NCI-H524 (cell line): ENCODE measurements at places on chromosomes 4 and X.

DNA sequence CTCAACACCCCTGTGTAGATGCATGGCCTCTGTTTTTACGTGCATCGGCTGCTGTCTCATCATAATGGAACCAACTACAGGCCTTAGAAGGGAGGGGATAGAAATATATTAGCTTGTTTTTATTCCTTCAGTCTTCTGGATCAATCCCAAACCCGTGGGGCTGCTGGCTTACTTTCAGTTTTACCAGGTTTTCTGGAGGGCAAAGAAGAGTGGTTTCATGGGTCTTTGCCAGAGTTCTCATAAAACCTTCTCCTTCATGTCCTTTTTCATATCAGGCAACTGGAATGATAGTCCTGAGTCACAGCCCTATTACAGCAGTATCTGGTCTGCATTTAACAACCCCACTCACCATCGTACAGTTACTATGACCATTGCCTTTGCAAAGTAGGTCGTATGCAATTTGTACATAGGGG, 34.6 kb downstream of the PPP2R2C start:
- DNase-seq = no peak

- no peak for DNase-seq
Measured at GRCh38 chr4:75069493-75070074, 136.7 kb downstream of the PARM1 start.

DNA sequence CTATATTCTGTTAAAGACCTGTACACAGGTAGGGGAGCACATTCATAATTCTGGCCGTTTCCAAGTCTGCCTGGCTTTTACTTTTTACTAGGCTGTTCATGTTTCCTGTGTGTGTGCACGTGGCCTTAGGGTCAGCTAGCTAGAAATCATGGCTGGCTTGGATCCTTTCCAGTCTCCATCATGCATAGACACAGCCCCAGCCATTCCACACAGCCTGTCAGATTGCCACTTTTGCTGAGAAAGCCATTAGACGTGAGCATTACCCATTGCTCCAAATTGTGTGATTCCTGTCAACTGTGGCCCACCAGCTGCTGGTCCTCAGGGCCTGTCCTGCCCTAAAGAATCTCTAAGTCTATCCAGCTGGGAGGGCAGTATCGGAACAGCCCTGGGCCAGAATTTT, 11.4 kb upstream of the SORCS2 start:
- no peak for DNase-seq

GRCh38 chrX:13340182-13340791, 20.4 kb upstream of the ATXN3L start:
- DNase-seq = no peak

DNA sequence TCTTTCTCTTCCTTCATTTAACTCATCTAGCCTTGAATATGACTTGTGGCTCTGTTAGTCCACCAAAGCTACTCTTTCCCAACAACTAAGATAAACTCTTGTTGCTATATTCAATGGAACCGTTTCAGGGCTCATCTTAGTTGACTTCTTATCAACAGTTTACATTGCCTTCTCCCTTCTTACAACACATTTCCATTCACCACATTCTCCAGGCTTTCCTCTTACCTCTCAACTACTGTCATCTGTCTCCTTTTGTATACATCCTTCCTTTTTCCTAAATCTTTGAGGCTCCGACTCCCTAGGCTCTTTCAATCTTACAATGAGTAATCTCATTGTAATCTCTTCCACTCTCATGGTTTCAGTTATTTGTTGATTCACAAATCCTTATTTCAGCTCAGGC, 58.5 kb downstream of the NCAPG start:
- no peak for DNase-seq

- DNase-seq = peak; percentile 86
Measured at GRCh38 chrX:149938881-149939654, 777 bp upstream of the EOLA2 start.

DNA sequence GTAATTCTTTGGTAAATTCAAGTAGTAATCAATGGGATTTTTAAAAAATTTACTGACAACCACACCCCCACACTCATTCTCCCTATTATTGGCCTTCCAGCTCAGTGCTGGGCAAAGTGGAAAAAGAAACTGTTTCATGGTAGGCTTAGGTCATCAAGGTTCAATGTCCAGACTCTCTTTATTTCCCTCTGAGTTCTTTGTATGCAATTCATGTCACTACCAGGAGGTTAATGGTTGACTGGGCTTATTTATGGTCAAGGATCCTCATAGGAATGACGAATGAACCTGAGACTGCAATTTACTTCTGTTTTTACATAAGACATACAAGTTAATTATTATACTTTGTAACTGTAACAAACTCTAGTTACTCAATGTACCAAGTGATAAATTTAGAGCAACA, 403.2 kb downstream of the KLHL13 start:
- DNase-seq = no peak
